ENCODE measurements at places on chromosomes 16 and 17. TPM values are rescaled to one million over a fixed set of nuclear protein-coding genes. Genes with fewer than 3 reads are reported as not detected.

DNA sequence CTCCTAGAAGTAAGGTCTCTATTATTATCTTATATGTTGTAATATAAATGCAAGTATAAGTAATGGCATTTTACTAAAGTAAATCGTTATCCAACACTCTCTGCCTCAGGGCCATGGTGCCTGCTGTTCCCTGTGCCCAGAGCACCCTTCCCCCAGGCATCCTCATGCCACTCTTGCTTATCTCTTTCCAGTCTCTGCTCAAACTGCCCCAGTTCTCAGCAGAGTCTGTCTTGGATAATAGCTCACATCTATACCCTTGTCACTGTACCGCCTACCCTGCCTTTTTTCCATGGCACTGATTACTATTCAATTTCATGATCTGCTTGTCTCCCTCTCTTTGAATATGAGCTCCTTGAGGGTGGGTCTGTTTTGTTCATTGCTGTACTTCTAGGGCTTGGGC lies 31.7 kb downstream of the CDH1 start:
- no peak for DNase-seq

DNA sequence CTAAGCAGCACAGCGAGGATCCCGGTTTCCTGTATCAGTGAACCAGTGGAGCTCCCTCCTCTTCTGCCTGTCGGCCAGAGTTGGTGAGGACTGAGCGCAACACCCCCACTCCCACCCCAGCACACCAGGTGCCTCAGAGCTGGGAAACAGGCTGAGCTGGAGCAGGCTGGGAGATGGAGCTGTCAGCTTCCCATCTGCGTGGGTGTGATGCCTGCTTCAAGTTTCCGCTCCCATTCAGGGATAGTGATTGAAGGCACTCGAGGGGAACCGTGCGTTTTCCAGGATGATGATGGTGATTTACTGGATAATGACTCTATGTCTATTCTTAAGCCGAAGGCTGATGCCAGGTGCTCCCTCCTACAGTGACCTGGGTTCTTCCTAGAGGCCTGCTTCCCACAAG lies 144.5 kb downstream of the TMEM132E start:
- DNase-seq, result no peak

DNA sequence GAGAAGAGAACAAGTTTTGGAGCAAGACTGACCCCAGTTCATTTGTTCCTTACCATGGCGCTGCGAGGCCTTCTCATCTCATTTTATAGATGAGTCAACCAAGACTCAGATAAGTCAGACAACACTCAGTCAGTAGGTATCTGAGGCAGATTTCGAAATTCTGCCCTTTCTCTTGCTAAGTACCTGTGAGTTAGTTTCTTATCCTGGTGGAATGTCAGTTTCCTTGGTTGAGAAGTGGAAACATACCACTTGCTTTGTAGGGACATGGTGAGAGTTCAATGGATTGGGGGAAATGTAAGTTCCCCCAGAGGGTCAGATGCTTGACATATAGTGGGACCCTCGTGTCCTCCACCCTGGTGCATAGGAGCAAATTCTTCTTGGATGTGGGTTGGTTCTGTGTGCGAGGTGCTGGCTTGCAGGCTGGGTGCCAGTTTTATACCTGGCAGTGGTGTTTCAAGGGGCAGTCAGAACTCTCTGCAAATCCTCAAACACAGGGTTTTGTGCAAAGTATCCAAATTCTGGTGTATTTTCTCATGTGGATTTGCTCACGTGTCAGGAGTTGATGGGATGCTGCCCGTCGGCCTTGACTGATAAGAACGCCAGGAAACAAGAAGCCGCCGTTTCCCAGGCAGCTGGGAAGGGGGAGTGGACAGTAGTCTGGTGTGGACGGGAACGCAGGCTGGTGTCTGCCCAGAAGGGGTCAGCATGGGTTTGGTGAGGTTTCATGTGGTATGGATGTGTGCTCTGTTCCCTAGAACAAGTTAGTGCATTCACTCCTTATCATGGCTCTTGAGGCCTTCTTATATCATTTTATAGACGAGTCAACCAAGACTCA lies 61.1 kb upstream of the CIBAR2 start:
- DNase-seq, result peak; percentile 91

DNA sequence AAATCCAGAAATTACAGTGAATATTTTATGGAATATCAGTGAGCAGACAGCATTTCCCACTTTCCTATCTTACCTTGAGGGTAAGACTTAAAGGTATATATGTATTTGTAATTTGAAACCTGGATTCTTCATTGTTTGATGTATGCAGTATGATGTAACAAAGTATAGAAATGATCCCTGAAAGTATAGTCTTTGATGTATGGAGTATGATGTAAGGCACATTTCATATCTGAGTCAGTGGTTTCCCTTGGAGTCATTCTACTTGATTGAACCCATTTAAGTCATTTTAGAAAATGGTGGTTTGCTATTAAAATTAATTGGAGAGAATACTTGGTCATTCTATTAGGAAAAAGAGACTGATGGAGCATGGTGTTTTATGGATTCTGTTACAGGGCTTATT lies 10.1 kb downstream of the AMZ2 start:
- no peak for DNase-seq

- DNase-seq, result peak; percentile 71
These were observed 17.3 kb downstream of the SLC5A10 start for GRCh38 chr17:18968945-18969887.

DNA sequence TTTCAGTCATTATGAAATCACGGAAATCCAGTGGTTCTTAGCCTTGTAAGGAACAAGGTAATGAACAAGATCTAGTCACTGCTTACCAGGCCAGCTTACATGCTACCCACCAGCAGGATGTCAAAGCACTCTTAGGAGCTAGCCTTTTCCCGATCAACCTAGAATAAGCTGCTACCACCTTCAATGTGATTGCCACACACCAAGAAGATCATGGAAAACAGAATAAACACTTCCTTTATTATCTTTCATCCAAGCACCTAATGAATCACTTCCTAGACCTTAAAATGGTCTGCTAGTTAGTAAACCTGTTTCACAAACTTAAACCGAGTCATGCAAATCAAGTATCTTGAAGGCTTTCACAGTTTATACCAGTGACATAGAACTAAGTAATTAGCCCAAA lies 5.0 kb downstream of the BBS2 start:
- peak; percentile 73 for DNase-seq

DNA sequence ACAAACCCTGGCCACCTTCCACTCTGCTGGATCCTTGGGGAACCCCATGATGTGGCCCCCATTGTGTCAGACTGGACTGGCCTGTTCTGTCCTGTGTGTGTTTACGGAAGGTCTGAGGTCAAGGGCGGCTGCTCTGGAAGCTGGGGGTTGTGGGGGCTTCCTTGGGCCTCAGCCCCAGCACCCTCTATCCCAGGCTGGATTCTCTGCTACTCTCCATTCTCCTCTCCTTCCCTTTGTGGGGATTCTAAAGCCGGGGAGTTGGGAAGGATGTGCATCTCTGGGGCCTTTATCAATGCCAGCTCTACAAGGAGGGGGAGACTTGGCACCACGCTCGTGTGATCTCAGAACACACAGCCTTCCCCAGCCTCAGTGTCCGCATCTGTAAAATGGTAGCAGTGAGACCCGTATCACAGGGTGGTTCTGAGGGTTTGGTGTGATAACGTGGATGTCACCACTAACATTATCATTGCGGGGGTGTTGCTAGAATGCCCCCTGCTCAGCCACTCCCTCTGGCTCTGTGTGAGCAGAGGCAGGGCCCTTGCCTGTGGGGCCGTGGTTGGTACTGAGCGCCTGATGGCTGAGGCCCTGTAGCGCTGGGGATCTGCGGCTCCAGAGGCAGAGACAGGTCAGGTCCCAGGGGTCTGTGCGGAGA lies 18.1 kb downstream of the ADGRG1 start:
- DNase-seq, result no peak

GRCh38 chr17:43367737-43368242 lies 31.0 kb upstream of the ARL4D start:
- DNase-seq, result peak; percentile 99

- DNase-seq, result peak; percentile 6
These were observed 41.3 kb downstream of the RBBP6 start for GRCh38 chr16:24580665-24581064.

- peak; percentile 13 for DNase-seq
These were observed 14.6 kb downstream of the SPNS3 start for GRCh38 chr17:4448197-4448980.

GRCh38 chr16:82167670-82168069 lies 2.4 kb downstream of the MPHOSPH6 start:
- DNase-seq, result no peak

Gene TMIGD1
- not detected for total RNA-seq

Gene EFCAB5
- total RNA-seq, result not detected

Gene PPY
- total RNA-seq, result not detected

Gene GPR142
- not detected for total RNA-seq

Gene GLIS2
- total RNA-seq, result 13.5 TPM

Gene MYOCD
- not detected for total RNA-seq
